ENCODE measurements at places on chromosomes 3 and 15.

DNA sequence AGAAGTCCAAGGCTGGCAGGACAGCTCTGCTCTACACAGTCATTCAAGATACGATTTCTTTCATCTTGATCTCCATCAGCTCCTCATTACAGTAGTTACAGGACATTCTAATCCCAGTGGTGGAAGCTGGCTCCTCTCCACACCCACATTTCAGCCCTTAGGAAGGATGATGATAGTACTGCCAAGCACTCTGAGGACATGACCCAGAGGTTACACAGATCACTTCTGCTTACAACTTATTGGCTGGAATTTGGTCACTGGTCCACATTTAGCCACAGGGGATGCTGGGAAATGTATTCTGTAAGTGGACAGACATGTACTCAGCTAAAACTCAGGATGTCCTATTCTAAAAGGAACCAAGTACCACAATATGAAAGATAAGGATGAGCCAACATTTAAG is 77.1 kb downstream of the IQCH start:
- DNase-seq = no peak

- DNase-seq = no peak
Observed at GRCh38 chr15:81091889-81092558, 42.0 kb upstream of the CFAP161 start.

DNA sequence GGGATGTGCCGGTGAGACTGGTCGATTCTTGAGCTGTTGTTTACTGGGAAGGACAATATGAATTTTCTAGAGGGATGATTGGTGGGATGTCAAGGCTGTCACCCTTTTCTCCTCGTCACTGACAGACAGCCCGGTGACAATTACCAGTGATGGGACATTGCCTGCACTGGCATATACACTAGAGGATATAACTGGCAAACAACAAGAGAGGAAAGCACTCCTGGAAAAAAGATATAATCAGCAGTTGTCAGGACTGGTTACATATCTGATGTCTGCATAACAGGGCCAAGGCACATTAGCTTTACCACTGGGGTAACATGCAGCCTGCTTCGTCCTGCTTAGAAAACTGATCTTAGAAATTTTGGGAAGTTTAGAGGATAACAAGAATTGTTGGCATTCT is 131.1 kb downstream of the ROBO2 start:
- no peak for DNase-seq

DNA sequence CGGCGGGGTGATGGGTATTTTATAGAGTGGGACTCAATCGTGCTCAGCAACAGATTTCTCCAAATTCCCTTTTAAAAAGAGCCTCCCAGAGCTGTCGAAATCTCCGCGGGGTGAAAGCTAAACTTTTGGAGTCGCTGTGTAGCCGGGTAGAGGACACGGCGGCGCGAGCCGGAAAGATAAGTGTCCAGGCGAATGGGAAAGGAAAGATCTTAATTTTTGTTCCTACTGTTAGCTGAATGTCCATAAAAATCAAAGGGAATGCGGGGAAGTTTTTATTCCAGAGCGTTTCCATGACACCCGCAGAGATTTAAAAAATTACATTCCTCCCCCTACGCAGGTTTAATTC is 9.1 kb downstream of the EOMES start:
- no peak for DNase-seq

- no peak for DNase-seq
Observed at GRCh38 chr15:40737048-40737447, 18.0 kb downstream of the RMDN3 start.

DNA sequence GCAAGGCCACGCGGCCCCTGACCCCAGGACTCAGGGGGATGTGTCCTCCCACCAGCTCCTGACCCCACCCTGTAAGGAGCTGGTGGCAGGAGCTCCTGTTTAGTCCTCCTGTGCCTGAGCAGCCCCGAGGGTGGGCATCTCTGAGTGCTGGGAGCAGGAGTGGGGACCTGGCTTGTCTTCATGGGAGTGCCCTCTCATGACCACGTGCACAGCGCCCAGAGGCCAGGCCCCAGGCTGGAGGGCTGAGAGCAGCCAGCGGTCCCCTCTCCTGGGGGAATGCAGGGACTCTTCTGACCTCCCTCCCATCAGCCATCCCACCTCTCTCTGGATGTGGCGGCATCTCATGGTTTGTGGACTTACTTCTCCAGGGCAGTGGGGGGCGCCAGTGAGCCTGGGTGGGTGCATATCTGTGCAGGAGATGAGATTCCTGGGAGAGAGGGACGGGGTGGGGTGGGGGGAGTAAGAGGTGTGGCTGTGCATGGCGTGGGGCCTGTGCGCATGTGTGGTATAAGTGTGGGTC is 205.6 kb downstream of the TBC1D2B start:
- DNase-seq = no peak

GRCh38 chr15:80265021-80265420 is 13.0 kb upstream of the CTXND1 start:
- no peak for DNase-seq

DNA sequence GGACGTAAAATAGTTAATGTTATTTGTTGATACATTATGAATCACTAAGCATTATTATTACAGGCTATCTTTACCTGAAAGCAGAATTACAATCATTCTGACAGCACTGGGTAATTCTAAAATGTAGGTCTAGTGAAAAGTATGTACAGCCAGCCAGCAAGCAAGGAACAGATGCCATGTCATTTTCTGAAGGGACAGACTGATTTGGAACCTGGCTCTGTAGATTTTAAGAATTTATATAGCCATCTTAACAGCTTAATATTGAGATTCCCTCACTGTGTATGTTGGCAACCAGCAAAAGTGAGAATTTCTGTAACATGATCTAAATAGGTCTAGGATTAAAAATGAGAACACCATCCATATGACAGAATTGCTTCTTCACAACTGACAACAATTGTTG is 359.4 kb downstream of the ZIC4 start:
- DNase-seq = no peak

- no peak for DNase-seq
Observed at GRCh38 chr15:77616072-77616471, 16.6 kb downstream of the LINGO1 start.

- DNase-seq = no peak
Observed at GRCh38 chr3:197854596-197855343, 63.7 kb downstream of the LRCH3 start.

DNA sequence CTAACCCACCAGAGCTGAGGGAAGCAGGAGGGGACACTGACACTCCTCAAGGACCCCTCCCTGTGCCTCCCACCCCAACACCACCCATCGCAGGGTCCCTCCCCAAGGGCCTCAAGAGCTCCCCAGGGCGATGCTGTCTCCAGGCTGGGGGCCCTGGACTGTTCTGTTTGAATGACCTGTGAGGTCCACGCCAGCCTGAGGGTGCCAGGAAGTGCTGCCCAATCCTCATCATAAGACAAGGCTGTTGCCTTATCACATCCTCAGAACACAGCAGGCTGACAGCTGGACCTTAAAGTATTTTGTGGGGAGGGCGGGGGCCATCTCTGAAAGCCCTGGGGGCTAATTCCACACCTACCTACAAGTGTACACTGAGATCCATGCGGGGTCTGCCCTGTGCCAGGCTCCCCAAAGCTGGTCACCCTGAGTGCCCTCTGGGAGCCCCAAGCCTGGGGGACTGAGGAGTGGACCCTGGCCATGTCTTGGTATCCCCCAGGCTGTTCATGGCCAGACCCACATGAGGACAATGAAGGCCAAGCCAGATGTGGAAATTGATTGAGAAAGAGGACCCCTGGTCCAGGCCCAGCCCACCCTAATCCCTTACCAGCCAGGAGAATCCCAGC is 23.8 kb upstream of the GOLGA6C start:
- DNase-seq = no peak

GRCh38 chr3:143168855-143169192 is 49.3 kb downstream of the CHST2 start:
- DNase-seq = no peak

GRCh38 chr3:42501681-42502428 is 588 bp upstream of the VIPR1 start:
- peak; percentile 54 for DNase-seq

DNA sequence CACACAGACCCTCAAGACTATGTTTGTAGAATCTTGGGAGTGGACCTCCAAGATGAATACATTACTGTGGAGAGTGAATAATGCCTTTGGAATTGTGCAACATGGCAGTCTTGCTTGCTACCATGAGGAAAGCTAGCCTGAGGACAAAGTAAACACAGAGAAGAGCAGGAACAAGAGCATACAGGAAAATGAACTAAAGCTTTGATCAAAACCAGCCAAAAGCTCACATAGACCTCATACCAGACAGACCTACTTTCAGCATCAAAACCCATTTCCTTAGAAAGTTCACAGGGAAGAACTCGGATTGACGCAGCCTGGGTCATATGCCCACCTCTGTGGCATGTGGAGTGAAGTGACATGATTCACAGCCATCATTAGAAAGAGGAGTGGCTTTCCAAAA is 3.3 kb upstream of the RAB8B start:
- DNase-seq = no peak

DNA sequence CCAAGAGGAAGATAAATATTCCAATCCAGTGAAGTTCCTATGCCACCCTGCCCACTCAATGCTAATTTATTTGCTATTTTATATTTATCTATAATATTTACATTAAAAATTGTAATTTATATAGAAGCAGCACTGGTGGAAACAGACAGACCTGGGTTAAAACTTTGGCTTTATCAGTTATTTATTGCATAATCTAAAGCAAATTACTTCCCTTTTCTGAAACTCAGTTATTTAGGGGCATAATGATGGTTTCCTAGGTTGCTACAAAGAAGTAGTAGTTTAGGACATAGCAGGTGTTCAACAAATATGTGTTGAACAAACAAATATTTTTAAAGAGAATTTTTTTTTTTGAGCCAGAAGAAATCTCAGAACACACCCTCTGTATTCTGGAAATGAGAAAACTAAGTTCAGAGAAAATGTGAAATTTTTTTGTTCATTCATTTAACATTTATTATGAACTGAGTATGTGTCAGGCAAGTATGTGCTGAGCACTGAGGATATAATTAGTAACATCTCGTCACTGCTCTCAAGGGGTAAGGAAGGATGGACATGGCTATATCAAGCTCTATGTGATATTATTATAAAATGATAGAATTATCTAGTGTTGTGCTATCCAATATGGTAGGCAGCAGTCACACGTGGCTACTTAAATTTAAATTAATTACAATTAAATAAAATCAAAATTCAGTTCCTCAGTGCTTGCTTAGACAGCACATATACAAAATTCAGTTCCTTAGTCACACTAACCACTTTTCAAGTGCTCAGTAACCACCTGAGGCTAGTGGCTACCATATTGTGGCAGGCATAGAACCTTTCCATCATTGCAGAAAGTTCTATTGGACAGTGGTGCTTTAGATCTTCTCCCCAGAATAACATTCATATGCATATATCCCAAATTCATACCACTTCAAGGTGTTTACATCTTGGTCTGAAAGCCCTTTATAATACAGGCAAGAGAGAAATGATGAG is 7.0 kb upstream of the UBE2Q2 start:
- no peak for DNase-seq

GRCh38 chr3:184099806-184100686 is 3.2 kb downstream of the HTR3E start:
- no peak for DNase-seq

Data from activated CD4-positive, alpha-beta T cell treated with anti-CD3 and anti-CD28 coated beads for 1 hour (primary cell).